ENCODE measurements at places on chromosomes 1 and 21.

DNA sequence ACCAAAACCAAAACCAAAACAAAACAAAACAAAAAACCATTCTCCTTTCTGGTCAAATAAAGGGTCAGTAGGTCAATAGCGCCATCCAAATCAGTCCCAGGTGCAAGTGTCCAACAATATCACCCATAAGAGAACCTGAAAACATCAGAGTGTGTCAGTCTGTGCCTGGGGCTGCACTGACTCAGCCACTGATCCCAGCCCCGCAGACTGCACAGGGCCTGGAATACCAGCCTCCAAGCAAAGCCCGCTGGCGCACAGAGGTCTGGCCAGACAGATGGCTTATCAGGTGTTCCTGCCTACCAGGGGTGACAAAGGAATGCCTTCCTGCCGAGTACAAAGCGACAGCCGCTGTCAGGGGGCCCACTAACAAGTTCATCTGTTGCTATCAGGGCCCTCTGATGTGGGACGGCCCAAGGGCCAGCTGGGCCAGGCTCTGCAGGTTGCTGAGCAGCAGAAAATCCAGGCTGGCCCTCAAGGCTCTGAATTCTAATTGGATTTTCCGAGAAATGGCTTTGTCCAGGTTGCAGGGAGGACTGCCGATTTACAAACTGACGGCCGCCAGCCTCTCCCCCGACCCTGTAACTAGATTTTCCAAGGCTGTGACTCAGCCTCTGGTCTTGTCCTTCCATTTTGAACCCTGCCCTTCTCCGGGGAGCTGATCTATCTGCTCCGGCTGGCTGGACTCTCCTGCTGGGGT lies 13.7 kb upstream of the TMEM51 start:
- DNase-seq, result peak; percentile 22

- no peak for DNase-seq
Measured at GRCh38 chr1:162906485-162906884, 45.5 kb upstream of the CCDC190 start.

GRCh38 chr1:246971090-246971721 lies 36.7 kb downstream of the ZNF695 start:
- DNase-seq, result peak; percentile 61

DNA sequence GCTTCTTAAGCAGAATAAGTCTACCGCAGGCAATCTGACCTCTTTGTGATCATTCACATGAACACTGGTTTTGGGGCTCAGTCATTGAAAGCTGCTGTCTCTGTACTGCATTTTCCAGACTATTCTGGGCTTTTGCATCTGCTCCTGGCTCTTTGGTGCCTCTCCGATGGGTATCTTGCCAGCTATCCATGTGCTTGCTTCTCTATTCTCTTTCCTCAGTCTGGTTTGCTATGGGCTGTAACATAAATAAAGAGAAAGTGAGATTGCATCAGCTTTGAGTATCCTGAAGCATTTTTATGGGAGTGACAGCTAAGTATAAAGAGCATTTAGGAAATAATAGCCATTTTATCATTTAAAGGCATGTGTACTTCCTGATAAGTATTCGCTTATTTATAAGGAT lies 70.7 kb downstream of the C1orf21 start:
- DNase-seq, result no peak

DNA sequence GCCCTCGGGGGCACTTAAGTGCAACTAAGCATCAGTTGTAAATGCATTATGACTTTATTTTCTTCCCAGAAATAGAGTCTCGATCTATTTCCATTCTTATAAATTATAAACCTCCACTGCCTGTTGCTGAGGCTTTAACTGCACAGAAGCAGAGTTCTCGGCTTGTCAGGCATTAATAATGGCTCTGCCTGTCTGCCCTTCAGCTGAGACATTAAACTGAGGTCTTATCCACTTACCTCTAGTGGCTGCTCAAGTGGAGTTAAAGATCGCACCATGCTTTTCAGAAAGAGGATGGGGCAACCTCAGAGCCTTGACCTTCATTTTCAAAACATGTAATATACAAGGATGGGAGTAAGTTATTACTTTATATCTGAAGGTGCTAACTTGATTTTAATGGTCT lies 597.6 kb upstream of the PRMT6 start:
- no peak for DNase-seq

GRCh38 chr1:11935057-11935412 lies 518 bp downstream of the PLOD1 start:
- DNase-seq, result no peak

- no peak for DNase-seq
Measured at GRCh38 chr1:8591569-8591968, 225.9 kb downstream of the RERE start.

DNA sequence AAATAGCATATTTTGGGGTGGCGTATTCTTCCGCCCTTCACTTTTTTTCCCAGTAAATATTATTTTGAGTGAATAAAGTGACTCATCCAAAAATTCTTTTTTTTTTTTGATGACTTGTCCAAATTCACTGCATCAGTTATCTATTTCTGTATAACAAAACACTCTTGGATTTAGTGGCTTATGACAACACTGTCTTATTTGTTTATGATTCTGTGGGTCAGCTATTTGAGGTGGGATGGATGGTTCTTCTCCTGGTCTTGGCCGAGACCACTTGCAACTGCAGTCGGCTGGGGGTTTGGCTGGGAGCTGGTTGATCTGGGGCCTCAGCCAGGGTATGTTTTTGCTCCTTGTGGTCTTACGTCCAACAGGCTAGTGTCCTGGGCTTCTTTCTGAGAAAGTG lies 39.9 kb upstream of the SRSF10 start:
- DNase-seq, result no peak

DNA sequence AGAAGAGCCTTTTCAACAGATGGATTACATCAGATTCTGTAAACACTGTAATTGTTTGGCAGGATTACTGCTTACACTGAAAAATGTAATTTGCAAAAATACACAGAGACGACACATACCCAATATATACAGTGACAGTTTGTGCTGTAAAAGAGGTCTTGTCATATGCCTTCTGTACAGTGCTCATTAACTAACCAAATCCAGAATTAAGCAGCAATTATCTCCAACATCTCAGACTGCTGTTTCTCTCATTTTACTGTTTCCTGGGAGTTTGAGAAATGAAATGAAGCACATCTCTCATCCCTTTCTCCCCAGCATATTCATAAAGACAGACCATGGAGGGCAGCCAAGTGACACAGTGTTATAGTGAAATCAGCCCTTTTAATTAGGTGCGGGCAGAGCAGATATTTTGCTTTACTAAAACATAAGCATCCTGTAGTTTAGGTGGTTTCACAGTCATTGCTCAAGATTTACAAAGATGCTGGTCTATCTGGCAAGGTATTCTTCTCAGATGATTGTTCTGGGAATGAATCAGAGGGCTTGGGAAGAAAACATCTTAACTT lies 618.4 kb upstream of the USP24 start:
- DNase-seq, result no peak

- peak; percentile 42 for DNase-seq
Measured at GRCh38 chr1:212271823-212272485, 13.3 kb upstream of the PPP2R5A start.

- DNase-seq, result no peak
Measured at GRCh38 chr1:227388214-227389168, 70.2 kb upstream of the CDC42BPA start.

DNA sequence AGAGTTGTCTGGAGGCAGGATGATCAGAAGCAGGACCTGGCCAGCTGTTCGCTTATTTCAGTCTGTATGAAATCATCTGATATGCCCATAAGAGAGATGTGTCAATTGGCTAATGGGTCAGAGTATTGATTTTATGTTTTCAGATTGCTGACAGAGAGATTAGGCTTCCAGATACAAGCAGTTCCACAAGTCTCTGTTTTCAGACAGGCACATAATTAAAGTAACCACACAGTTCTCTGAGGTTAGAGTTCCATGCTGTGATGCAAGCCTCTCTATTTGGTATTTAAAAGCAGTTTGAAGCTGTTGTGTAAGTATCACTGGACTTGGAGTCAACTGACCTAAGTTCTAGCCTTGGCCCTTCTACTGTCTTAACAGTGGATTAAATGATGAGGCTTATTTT lies 50.1 kb downstream of the ATF6 start:
- no peak for DNase-seq

DNA sequence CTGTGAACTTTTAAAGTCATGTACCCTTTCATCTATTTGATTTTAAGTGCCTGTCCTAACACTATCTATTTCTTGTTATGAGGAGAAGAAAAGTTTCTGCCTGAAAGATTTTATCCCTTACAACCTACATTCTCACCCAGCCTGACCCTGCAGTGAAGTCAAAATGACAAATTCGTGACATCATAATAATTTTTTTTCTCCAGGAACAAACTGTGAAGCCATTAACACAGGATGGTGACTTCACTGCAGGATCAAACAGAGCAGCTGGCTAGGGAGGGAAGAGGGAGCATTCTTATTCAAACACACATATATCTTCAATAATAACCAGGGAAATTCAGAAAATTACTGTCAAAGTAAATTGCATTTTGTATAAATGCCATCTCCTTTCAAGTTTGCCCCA lies 147.8 kb upstream of the PRMT6 start:
- no peak for DNase-seq

- peak; percentile 37 for DNase-seq
Measured at GRCh38 chr1:156371553-156372264, 2.7 kb downstream of the RHBG start.

GRCh38 chr1:16445052-16445451 lies 4.5 kb downstream of the NECAP2 start:
- DNase-seq, result no peak

- no peak for DNase-seq
Measured at GRCh38 chr1:154714638-154715037, 106.7 kb upstream of the ADAR start.

GRCh38 chr1:4527819-4528218 lies 126.6 kb upstream of the AJAP1 start:
- no peak for DNase-seq

DNA sequence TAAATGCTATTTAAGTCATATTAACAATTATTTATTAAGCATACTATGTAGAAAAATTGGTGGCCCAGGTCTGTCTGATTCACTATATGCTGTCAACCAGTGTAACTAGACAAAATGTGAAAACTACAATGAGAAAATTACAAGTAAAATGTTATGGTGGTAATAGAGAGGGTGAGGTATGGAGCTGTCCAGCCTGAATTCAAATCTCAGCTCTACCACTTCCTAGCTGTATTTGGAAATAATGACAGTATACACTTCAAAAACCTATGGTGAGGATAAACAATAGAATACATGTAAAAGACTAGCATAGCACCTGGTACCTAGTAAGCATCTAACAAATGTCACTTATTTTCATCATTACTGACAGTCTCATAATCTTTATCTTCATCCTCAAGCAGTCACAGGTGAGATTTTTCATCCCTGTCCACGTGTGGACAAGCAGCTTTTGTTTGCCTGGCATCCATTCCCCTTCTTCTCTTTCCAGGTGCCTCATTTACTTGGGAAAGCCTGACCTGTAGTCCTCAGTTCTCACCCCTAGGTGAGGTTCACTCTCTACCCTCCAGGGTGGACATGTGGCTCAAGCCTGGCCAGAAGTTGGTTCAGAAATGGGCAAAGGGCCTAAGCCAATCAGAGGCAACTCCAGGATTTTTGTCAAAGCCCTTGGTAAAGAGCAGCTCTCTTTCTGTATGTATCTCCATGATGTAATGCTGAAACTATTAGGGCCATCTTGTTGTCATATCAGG lies 29.5 kb downstream of the EGLN1 start:
- no peak for DNase-seq

GRCh38 chr1:200176798-200177197 lies 149.3 kb downstream of the NR5A2 start:
- DNase-seq, result no peak

- no peak for DNase-seq
Measured at GRCh38 chr1:84971957-84972356, 25.0 kb downstream of the MCOLN2 start.

GRCh38 chr1:198176179-198176578 lies 19.4 kb downstream of the NEK7 start:
- DNase-seq, result no peak

GRCh38 chr1:21732664-21733063 lies 50.3 kb downstream of the USP48 start:
- no peak for DNase-seq

DNA sequence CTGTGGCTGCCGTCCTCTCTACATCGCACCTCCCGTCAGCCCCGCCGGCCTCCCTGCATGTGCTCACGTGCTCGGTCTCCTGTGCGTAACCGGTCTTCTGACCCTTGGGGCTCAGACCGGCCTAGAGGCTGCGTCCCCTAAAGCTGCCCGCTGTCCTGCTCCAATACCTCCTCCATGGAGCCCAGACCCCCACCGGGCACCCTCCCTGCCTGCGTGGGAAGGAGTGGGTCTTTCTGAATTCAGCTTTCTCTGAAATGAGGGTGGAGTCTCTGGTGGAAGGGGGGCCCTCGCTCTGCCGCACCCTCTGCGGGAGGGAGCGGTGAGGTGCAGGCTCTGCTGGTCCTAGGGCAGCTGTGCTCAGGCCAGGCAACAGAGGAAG lies 18.7 kb upstream of the POFUT2 start:
- no peak for DNase-seq

- DNase-seq, result no peak
Measured at GRCh38 chr1:216532251-216532798, 109.1 kb upstream of the USH2A start.

- no peak for DNase-seq
Measured at GRCh38 chr21:28592205-28592865, 400.3 kb downstream of the LTN1 start.

DNA sequence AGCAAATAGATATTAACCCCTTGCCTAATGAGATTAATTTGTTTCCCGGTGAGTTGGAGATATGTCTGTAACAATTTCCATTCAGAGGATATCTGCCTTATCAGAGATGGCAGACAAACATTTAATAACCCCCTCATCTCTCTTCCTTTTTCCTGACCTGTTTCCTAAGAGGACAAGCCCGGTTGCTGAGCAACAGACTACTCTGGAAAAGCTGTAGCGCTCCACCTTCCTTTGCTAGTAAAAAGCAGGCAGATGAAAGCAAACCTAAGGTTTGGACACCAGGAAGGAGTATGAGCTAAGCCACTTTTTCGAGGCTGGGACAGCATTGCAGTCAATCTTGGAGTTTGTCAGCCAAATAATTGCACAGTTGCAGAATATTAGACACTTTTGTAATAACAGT lies 82.4 kb downstream of the RGS21 start:
- no peak for DNase-seq

DNA sequence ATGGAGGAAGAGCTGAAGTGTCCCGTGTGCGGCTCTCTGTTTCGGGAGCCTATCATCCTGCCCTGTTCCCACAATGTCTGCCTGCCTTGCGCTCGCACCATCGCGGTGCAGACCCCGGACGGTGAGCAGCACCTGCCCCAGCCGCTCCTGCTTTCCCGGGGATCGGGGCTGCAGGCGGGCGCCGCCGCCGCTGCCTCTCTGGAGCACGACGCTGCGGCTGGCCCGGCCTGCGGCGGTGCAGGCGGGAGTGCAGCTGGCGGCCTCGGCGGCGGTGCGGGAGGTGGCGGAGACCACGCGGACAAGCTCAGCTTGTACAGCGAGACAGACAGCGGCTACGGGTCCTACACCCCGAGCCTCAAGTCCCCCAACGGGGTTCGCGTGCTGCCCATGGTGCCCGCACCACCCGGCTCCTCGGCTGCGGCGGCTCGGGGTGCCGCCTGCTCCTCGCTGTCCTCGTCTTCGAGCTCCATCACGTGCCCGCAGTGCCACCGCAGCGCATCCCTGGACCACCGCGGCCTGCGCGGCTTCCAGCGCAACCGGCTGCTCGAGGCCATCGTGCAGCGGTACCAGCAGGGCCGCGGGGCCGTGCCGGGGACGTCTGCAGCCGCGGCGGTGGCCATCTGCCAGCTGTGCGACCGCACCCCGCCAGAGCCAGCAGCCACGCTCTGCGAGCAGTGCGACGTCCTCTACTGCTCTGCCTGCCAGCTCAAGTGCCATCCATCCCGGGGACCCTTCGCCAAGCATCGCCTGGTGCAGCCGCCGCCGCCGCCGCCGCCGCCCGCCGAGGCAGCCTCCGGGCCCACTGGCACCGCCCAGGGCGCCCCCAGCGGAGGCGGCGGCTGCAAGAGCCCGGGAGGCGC lies 1.3 kb downstream of the TRIM67 start:
- DNase-seq, result no peak
